ENCODE measurements at places on chromosomes 16 and 17.

GRCh38 chr17:65229621-65229995 is 92.4 kb downstream of the RGS9 start:
- no peak overlapping the region for H3K4me3 ChIP-seq
- no peak overlapping the region for H3K27ac ChIP-seq
- H3K4me1 ChIP-seq, result no peaks in the 10 kb centered on the region
- peaks cover 18% of the 10 kb centered on the region for H3K27me3 ChIP-seq

DNA sequence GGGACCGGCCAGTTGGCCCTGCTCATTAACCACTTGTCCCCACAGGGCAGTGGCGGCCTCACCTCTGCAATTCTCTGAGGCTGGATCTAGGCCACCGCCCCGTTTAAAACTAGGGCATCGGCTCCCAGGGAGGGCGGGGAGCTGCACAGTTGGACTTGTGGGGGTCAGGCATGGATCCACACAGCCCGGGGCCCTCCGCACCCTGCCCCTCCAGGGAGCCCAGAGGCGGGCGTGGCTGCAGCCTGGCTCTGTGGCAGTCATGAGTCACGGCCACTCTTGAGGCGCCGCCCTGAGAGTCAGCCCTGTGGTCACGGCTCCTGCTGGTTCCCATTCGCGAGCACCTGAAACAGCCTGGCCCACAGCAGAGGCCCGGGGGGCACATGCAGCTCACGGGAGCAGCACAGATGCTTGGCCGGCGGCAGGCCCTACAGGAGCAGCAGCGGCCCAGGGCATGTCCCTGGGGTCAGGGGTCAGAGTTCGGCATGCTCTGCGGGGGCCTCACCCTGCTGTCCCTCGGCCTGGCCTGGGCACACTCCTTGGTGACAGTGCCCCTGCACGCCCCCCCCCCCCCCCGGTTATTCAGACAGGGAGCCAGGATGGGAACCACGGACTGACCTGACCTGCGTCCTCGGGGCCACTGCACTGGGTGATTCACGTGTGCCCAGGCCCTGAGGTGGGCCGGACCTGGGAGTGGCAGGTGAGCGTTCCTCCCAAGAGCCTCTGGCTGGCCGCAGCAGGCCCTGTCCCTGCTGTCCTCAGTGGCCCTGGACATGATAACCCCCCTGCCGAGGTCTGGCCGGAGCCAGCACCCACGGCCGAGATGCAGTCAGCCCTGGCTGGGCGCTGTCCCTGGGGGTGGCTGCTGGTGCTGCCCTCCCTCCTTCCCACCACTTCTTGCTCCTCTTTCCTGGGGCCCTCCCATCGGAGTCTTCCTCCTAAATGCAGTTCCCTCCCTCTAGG is 8.2 kb downstream of the CAPN15 start:
- no peaks in the 10 kb centered on the region for H3K27me3 ChIP-seq
- no peak overlapping the region for H3K27ac ChIP-seq
- H3K4me1 ChIP-seq, result peaks cover 38% of the 10 kb centered on the region
- DNase-seq, result no peak
- H3K36me3 ChIP-seq, result peaks cover 19% of the 10 kb centered on the region
- H3K4me3 ChIP-seq, result no peak overlapping the region

GRCh38 chr17:73323409-73324159 is 11.8 kb upstream of the CDC42EP4 start:
- H3K36me3 ChIP-seq, result no peaks in the 10 kb centered on the region
- no peak overlapping the region for H3K27ac ChIP-seq
- H3K4me3 ChIP-seq, result no peak overlapping the region
- H3K4me1 ChIP-seq, result peaks cover 41% of the 10 kb centered on the region

DNA sequence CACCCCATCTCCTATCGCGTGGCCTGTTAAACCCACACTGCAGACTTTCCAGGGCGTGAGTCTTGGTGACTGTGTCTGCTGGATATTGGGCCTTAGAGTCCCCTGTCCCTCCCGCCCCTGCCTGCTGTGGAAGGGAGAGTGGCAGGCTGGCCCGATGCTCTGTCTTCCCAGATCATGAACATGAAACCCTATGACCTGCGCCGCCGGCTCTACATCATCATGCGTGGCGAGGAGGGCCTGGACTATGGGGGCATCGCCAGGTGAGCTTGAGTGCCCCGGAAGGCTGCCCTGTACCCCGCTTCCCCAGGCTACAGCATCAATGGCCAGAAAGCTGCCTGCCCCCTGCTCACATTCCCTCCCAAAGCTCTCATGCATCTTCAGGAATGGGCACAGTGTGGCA is 19.5 kb upstream of the CLEC18A start:
- peaks cover 24% of the 10 kb centered on the region for H3K4me1 ChIP-seq
- no peak for DNase-seq
- no peak overlapping the region for H3K27ac ChIP-seq
- peaks cover 60% of the 10 kb centered on the region for H3K36me3 ChIP-seq
- no peak overlapping the region for H3K4me3 ChIP-seq

- H3K36me3 ChIP-seq, result peaks cover 49% of the 10 kb centered on the region
- DNase-seq, result no peak
Observed at GRCh38 chr16:19703172-19703889, 14.7 kb downstream of the KNOP1 start.

GRCh38 chr17:50605429-50605828 is 29.3 kb upstream of the ABCC3 start:
- no peaks in the 10 kb centered on the region for H3K4me1 ChIP-seq
- DNase-seq, result no peak
- H3K36me3 ChIP-seq, result no peaks in the 10 kb centered on the region
- peaks cover 32% of the 10 kb centered on the region for H3K27me3 ChIP-seq
